ENCODE measurements at places on chromosomes 6 and 20.

GRCh38 chr6:10531942-10532341, 10.8 kb downstream of the GCNT2 start:
- DNase-seq, result no peak

DNA sequence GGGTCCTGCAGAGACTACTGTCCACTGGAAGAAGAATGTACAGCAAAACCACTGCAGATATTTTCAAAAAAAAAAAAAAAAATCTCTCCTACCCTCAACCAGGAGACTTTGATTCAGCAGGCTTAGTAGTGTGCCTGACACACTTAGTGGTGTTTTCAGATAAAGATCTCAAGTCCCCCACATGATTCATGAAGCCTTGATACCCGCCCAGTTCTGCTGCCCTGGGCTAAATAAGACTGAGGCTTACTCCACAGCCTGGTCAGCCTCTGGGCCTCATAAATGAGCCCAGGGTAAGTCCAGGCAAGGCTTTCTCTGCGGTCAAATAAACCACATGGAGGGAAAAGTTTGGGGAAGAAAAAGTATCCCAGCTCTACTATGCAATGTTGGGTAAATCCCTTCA, 222.1 kb upstream of the ARID1B start:
- DNase-seq, result no peak

DNA sequence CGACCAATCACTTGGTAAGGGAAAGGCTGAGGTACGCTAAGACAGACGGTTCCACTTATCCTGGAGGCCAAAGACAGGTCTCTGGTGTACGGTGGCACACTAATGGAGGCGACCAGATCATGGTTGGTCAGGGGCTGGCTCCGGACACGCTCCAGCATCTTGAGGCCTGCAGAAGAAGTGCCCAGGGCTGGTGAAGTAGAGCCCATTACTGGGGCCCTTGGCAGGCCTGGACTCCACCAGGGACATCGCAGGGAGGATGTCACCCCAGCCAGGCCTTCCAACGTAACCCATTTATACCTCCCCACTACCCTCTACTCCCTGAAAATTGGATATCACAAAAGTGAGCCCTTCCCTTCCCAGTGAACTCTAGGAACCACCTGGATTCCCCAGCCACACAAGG, 16.2 kb downstream of the KHDC1L start:
- no peak for DNase-seq

DNA sequence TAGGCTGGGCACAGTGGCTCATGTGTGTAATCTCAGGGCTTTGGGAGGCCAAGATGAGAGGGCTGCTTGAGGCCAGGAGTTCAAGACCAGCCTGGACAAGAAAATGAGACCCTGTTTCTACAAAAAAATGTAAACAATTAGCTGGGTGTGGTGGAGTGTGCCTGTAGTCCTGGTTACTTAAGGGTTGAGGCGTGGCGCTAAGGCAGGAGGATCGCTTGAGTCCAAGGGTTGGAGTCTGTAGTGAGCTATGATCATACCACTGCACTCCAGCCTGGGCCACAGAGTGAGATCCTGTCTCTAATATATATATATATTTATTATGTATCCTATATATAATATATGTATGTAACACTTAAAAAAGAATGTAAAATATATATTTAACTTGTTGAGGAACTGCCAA, 7.9 kb upstream of the ABRACL start:
- DNase-seq, result no peak

DNA sequence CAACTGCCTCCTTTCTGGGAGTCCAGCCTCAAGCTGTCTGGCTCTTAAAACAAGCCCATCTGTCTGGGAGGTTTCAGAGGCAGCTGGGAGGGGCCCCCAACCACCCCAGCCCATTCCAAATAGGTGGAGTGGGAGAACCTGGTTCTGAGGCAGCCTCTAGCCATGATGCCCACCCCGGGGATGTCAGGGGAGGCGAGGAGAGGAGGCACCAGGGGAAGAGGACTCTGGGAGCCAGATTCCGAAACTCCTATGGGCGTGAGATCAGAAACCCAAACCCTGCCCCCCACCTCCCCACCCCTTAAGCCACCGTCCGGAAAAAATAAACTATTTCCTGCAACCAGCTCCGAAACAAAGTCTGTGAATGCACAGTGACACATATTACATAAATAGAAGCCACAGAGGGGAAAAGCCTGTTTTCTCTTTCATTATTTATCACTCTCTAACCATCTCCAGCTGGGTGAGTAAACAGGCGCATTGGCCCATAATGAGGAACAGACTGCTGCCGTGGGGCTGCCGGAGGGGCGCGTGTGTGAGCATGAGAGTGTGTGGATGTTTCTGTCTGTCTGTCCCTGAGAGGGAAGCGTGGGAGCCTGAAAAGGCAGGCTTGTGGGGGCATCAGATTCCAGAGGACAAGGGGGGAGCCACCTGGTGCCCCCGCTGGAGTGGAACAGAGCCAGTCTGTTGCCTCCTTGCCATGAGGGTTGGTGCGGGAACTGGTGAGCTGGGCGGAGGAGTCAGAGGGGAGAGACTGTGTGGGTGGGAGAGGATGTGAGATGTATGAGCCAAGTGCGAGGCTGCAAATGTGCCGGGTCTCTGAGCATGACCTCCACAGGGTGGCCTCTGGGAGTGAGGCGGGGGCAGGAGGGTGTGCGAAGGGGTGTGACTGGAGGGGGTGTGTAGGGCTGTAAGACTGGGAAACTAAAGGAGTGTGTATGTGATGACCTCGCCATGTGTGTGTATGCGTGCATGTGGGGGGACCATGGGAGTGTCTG, 14.3 kb upstream of the FOXP4 start:
- no peak for DNase-seq

- peak; percentile 59 for DNase-seq
Observed at GRCh38 chr20:50460608-50461267, 49.4 kb upstream of the PTPN1 start.

- DNase-seq, result no peak
Observed at GRCh38 chr6:35287671-35288396, 9.8 kb upstream of the DEF6 start.

DNA sequence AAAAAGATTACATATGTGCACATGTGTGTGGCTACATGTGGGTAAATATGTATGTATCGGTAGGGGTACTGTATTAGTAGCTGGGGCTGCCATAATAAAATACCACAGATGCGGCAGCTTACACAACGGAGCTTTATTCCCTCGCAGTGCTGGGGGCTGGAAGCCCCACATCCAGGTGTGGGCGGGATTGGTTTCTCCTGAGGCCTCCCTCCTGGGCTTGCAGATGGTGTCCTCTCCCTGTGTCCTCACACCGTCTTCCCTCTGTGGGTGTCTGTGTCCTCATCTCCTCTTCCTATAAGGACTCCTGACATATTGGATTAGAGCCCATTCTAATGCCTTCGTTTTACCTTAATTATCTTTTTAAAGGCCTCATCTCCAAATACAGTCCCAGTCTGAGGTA, 97.7 kb downstream of the LY86 start:
- DNase-seq, result no peak

- DNase-seq, result no peak
Observed at GRCh38 chr6:39441301-39441700, 118.8 kb upstream of the KCNK16 start.
